ENCODE measurements at places on chromosomes 16 and 17. TPM values are rescaled to one million over a fixed set of nuclear protein-coding genes. Genes with fewer than 3 reads are reported as not detected.

DNA sequence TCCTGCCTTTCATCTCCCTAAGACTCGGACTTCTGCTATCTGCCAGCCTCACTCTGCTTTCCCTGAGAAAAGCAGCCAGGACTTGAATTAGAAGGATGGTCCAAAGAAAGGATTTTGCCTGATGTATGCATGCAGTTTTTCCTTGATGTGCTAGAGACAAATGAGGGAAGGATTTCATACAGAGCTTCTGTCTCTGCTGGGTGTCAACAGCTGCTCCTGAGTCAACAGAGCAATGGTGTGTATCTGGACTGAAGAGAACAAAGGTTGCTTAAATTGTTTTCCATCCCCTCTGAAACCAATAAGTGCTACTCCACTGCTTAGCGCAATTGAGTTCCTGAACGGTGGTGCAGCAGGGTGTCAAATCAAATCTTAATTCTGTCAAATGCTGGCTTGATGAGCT lies 680.6 kb upstream of the C16orf82 start:
- DNase-seq: no peak

- no peak for DNase-seq
These were observed 12.0 kb upstream of the RPL13 start for GRCh38 chr16:89548344-89549006.

KRT36 gene
- total RNA-seq: not detected

DNA sequence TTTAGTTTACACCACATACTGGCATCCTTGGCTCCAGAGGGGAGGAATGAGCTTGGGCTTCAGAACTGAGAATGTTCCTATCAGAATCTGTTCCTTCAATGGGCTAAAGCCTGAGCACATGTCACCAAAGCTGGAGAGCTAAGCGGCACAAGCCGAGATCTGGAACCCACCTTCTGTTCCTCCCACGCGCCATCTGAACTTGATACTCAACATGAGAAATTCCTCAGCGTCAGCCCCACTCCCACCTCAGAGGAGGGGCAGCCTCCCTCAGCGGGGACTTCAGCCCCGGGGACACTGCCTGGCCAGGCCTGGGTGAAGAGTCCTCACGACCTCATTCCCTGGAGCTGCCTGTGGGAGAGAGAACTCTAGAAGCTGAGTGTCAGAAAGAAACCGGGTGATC lies 22.8 kb upstream of the SLC47A1 start:
- DNase-seq: no peak

DNA sequence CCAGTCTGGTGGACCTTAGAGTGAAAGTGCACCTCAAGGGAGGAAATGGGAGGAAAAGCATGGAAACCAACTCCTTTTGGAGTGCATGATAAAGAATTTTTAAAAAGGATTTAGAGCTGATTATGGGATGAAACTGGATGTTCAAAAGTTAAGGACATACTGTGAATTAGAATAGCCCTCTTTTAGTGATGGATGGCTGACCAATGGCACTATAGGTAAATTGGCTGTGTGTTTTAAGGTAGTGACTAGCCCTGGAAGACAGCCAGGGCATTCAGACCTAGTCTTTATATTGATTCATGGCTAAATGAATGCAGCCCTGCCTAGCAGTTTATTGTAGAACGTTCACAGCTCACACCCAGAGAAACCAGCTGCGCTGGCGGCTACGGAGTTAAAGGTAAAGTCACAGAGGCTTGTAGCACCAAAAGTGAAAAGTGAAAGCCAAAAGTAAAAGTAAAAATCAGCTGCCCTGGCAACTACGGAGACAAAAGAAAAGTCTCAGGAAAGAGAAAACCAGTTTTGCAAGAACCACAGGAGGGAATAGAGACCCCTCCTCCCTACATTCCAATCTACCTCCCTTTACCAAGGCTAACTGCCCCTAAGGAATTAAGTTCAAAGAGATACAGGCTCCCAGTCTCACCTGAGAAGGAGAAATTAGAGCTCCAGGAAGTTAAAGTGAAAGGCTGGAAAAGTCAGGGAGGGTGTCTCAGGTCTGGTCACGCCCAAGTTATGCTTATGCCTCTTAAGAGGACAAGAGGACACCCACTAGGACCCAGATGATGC lies 21.8 kb downstream of the ACSM1 start:
- peak; percentile 59 for DNase-seq

- DNase-seq: no peak
These were observed 38.8 kb upstream of the PVALEF start for GRCh38 chr17:81126281-81127132.

- no peak for DNase-seq
These were observed 13.3 kb downstream of the ARHGAP23 start for GRCh38 chr17:38441429-38442061.
